ENCODE measurements at places on chromosomes 2 and 18.

GRCh38 chr2:170298861-170299429 is 121.0 kb downstream of the MYO3B start:
- DNase-seq = no peak

DNA sequence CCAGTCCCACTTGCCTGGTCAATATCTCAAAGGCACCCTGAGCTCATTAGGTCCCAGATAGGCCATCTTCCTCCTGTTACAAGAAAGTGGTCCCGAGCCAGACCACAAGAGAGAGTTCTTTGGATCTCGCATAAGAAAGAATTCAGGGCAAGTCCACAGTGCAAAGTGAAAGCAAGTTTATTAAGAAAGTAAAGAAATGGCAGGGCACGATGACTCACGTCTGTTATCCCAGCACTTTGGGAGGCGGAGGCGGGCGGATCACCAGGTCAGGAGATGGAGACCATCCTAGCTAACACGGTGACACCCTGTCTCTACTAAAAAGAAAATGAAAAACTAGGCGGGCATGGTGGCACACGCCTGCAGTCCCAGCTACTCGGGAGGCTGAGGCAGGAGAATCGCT is 10.8 kb upstream of the SMAD7 start:
- no peak for DNase-seq

DNA sequence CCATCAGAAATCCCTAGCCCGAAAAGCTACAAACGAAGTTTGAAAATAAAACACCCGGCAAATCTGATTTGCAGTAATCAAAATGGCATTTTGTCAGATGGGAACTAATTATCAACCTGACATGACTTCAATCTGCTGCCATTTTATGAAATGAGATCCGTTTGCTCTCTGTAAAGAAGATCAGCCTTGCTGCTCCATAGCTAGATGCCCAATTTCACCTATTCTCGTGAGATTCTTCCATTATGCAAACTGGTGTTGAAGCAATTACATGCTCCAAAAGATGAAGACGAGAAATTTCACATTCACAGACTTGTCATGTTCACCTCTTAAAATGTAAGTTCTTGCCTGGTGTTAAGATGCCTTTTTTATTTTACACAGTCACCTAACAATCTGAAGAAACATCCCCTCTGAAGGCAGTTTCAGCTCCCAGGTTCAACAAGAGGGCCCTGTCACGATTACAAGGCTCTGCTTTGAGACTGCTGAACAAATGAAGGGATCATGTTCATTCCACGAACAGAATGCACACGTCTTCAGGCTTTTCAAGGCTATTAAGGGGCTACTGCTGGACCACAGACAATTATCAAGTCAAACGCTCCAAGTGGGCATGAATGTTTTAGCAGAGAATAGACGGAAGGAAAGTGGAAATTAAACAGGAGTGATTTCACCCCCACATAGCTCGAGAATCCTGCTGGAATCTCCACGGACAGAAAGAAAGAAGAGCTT is 172.6 kb upstream of the PID1 start:
- no peak for DNase-seq

DNA sequence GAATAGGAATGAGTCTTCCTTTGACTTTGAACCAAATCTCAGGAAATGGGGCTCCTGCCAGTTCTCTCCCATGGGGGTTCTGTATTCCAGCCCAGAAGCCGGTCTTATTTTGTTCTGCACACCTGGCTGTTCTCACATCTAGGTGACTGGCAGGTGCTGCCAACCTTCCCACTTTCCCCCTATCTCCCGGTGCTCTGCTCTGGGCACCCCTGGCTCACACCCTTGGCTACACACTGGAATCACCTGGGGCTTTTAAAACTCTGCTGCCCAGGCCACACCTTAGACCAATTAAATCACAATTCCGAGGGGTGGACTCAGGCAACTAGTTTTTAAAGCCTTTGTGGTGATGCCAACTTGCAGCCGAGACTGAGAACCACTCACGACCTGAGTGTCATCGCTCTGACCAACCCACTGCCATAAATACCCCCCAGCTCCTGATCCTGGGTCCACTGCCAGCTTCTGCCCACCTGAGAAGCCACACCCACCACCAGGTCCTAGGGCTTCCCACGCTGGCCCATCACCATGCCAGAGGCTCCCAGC is 69.2 kb downstream of the KCNF1 start:
- DNase-seq = no peak

DNA sequence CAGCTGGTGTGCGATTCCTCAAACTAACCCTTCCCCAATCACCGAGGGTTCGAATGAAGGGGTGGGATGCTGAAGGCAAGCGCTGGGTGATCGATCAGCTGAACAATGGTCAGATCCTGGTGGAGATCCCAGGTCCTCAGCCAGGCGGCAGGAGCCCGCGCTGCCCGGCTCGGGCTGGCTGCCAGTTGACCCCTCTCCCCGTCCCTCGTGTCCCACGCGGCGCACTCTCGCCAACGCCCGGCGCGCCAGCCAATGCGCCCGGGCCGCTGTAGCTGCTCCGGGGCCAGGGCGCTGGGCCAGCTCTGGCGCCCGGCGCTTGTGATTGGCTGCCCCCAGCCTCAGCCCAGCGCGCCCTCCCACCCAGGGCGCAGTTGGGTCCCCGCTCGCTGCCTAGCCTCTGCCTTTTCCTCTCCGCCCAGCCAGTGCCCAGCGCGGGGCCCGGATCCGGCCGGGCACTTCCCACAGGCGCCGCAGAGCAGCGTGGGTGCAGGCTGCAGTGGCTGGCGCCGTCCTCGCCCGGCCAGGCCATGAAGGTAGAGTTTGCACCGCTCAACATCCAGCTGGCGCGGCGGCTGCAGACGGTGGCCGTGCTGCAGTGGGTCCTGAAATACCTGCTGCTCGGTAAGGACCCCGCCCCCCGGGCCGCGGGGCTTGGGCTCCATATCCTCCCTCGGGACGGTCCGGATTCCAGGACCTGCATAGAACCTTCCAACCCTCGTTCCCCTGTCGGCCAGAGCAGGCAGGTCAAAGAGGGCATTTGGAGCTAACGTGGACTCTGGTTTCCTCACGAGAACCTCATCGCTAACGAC is at the start of gene MOGAT1:
Gene MOGAT1 (plus strand): TSS at position 400 of the 809 bp plus-strand sequence. CDS start 128 bp downstream, at position 528.
- DNase-seq = no peak

- DNase-seq = no peak
These were observed 45.3 kb upstream of the UNC80 start for GRCh38 chr2:209726311-209726710.

GRCh38 chr18:59918320-59918755 is 18.5 kb downstream of the PMAIP1 start:
- DNase-seq = no peak

- DNase-seq = no peak
These were observed 2.5 kb downstream of the HADHA start for GRCh38 chr2:26241928-26242436.

DNA sequence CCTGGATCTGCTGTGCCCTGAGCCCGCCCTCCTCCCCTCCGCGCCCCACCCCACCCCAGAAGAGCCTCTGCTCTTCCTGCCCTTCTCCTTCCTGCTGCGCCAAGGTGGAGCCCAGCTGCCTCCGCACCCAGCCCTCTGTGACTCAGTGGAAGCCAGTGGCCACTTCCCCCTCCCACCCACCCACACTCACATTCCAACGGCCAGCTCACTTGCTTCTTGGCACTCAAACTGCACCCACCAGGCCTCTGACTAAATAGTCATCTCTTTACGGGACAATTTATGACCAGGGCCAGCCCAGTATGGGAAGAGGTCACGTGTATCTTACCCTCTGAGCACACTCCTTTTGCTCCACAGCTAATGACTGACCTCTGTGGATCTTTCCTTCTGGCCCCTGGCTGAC is 150.4 kb upstream of the SLC1A4 start:
- no peak for DNase-seq

DNA sequence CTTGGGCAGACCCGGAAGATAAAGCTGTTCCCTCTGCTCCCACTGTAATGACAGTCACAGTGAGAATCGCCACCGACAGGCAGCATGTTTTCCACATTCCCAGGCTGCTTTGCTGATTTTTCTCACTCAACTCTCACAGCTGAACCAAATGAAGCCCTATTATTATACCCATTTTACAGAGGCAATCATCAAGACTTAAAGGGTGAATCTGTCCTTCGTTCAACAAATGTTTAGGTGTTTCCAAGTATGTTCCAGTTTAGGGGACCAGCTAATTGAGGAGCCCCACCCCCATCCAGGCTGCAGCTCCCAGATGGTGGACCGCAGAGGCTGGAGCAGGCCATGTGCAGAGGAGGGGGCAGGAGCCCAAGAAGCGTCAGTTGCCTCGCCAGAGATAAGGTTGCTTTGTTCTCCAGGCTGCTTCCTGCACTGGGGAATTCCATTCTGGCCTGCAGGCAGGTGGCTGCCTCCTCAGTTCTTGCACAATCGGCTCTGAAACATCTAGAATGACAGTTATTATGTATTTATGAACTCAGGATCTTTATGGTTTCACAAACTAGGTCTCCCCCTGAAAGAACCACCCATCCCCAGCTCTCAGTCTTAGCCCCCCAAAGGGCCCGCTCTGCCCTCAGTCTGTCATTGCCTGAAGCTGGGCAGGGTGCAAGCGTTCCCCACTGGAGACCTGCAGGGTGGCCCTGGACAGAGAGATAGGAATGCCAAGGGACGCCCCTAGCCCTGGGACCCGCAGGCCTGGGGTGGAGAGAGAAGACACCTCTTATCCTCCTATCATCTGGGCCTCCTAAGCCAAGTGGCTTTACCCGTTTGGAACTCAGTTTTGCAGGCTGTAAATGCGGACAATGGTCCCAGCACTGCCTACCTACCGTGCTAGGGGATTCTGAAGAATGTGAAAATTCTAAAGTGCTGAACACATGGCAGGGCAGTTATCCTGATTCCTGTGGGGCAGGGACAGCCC is 49.1 kb upstream of the MYCN start:
- DNase-seq = no peak

- DNase-seq = no peak
These were observed 12.7 kb upstream of the MYCN start for GRCh38 chr2:15927551-15928218.

DNA sequence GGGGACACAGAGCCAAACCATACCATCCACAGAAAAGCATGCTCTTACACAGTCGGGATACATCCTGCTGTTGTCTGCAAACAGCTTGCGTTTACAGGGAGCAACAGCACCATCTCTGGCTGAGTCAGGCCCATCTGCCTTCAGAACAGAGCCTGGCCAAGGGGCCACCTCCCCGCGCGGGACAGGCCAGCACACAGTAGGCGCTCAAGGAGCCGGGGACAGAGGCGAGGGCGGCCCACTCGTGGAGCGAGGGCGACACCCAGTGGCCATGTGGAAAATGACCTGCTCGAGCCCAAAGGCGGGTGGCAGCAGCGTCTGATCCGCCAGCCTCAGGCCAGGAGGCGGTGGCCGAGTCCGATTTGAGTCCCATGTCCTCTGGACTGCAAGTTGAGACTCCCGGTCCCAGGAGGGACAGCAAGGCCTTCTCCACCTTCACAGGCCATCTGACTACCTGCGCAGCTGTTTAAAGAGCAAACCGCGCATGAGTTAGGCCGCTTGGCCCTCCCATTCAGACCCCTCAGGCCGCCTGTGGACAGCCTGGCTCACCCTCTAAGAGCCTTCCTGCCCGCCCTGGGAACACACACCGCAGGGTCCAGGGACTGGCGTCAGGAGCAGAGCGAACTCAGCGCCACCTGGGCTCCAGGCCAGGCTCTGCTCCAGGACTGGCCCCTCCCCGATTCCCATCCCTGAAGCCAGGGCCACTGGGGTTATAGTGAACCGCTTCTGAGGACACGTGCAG is 38.3 kb downstream of the TTC32 start:
- peak; percentile 23 for DNase-seq

GRCh38 chr2:120769787-120770120 is 34.1 kb downstream of the GLI2 start:
- DNase-seq = no peak
